SIG-M5 (cell line): ENCODE measurements at places on chromosomes 7 and 10.

DNA sequence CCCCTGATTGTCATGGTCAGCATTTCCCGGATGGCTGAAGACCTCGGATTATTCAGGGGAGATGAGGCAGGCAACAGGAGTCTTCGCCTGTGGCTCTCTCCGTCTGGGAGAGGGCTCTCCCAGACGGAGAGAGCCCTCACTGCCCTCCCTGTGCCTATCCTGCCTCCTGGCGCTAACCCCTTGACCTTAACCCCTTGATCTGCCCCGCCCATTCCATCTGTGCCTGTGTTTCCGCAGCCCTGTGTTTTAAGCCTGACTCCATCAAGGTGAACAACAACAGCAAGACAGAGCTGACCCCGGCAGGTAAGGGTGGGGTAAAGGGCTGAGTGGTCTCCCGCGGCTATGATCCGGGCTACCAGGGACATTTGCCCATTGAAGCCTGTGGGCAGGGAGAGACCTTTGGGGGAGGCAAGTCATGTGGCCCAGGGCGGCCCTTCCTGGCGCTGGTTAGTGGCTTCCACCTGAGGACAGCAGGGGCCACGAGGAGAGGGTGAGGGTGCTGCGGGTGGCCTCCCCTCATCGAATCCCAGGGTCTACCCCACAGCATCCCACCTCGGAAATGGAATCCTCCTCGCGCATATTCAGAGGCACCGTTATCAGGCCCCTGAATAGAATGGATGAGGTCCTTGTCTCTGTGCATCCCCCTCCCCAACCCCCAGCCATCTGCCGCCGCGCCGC, 4.2 kb upstream of the MUC12 start:
- DNase-seq: no peak

- DNase-seq: no peak
Observed at GRCh38 chr10:61140765-61141392, 196.9 kb upstream of the RHOBTB1 start.

- DNase-seq: no peak
Observed at GRCh38 chr10:86663576-86664339, 4.6 kb upstream of the LDB3 start.

DNA sequence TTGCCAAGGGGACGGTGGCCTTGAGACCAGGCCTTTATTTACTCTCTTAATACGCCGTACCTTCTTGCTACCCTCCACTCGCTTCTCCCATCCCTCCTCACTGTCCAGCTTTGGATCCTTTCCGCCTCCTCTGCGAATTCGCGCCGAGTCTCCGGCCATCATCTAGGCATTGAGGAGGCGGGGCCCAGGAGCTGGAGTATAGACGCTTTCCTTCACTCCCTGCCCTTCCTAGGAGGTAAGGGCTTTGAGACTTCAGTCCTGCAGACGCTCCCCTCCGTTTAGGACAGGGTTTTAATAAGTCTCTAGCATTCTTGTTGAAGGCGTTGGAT, 538 bp downstream of the TFAM start:
- no peak for DNase-seq

GRCh38 chr7:87404674-87405073, 59.2 kb downstream of the CROT start:
- no peak for DNase-seq

GRCh38 chr7:14902589-14903067, at the start of gene DGKB:
DGKB (minus strand) TSS chr7:14902751.
- no peak for DNase-seq

DNA sequence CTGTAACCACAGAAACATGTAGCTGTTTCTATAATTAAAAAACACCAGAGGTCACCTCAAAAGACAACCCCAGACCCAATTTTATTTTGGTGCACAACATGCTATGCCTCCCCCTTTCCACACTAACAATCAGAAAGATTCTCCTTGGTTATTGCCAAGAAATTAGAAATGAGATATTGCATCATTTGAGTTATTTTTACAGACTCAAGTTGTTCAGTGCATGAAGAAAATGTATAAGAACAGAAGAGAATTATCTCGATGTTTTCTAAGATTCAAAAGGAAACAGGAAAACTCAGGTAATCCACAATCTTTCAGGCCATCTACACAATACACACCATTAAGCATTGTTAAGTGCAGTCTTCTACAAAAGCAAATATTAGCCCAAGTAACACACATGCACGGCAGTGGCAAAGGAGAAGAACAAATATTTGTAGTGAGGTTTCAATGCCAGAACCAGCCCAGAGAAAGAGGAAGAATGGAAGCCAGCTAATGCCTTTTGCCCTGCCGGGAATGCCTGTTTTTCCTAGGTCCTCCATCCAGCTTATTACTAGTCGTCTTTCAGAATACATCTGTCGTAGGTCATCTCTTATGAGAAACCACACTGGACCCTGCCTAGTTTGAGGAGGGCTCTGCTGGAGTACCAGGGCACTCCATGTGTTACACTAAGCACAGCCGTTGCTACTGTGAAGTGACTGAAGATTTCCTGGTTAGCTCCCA, 67.6 kb upstream of the C1GALT1 start:
- DNase-seq: no peak

- no peak for DNase-seq
Observed at GRCh38 chr10:4067931-4068561, 283.0 kb upstream of the KLF6 start.
